Chondrocyte (in vitro differentiated cells): ENCODE measurements at places on chromosomes 13 and 19. TPM values are rescaled to one million over a fixed set of nuclear protein-coding genes. Genes with fewer than 3 reads are reported as not detected.
A peak's percentile ranks its signal among the peaks of the same experiment; 100 is the strongest.

Gene LRRC8E
- 1.9 to 6.9 TPM (median 4.8 TPM) in 3 replicates for total RNA-seq

Gene NTN5
- total RNA-seq: 0.97 to 1.1 TPM (median 1.1 TPM) in 3 replicates

- no peak for DNase-seq
These were observed 8.7 kb downstream of the LRCH1 start for GRCh38 chr13:46561691-46562090.

- DNase-seq: no peak
These were observed 73.7 kb upstream of the IPO5 start for GRCh38 chr13:97879646-97880310.

DNA sequence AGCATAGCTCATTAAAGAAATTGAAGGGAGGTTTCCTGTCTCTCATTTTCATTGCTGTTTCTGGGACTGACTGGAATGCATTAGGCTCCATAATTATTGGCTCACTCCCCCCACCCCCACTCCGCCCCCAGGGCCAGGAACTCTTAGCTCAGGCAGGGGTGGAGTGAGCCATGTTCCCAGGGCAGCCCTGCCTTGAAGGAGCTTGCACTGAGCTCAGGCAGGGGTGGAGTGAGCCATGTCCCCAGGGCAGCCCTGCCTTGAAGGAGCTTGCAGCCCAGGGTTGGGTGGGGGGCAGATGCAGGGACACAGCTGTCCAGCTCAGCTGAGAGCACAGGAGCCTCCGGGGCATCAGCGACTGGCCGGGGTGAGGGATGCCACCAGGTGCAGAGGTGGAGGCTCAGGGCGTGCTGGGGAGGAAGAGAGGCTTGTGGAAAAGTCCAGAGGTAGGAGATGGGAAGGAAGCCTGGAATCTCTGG, 39.1 kb upstream of the TFDP1 start:
- DNase-seq: peak; percentile 81

GRCh38 chr19:4206818-4207484, 22.4 kb upstream of the EBI3 start:
- DNase-seq: no peak
